ENCODE measurements at places on chromosomes 5 and 9. TPM values are rescaled to one million over a fixed set of nuclear protein-coding genes. Genes with fewer than 3 reads are reported as not detected.

DNA sequence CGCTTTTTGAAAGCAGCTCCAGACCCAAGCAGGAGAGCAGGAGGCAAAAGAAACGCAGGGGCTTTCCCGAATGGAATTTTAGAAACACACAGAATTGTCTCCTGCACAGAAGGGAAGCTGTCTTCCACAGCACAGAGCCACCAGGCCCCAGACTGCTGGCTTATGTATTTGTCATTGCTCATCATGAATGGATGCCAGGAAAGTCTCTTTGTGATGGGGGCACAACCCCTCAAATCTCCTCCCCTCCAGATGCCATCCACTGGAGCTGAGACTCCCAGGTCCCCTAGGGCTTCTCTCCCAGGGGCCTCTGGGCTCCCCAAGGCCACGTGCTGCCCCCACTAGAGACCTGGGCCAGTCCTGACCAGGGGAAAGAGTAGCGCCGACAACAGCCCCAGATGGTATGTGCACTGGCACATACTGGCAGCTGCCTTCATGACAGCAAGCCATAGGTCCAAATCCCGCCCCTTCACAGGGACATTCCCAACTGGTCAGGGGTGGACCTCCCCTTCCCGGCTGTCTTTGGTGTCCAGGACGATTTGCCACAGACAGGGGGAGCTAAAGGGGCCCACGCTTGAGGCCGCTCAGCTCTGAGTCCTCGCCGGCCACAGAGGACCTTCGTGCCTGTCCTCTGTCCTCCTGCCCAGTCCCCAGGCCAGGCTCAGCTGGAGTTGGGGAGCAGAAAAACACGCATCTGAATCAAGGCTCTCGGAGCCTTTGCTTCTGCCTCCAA, 127.8 kb downstream of the KCNIP1 start:
- DNase-seq, result no peak

- DNase-seq, result no peak
Measured at GRCh38 chr5:124644138-124644537, 102.3 kb downstream of the ZNF608 start.

The TYRP1 gene
- total RNA-seq, result 4.0 TPM

The CPLANE1 gene
- 76.8 TPM for total RNA-seq

The SPINK6 gene
- not detected for total RNA-seq

Measured in cerebellum (tissue), 4 donors.